ENCODE measurements at places on chromosomes 12 and 14. TPM values are rescaled to one million over a fixed set of nuclear protein-coding genes. Genes with fewer than 3 reads are reported as not detected.

The ESRRB gene
- not detected for total RNA-seq

The AQP6 gene
- not detected for total RNA-seq

The GPR65 gene
- total RNA-seq = 23.6 TPM

The ZFHX2 gene
- 0.75 TPM for total RNA-seq

- DNase-seq = no peak
- peaks cover 57% of the 10 kb centered on the region for H3K27me3 ChIP-seq
- no peak overlapping the region for H3K27ac ChIP-seq
- H3K36me3 ChIP-seq = no peaks in the 10 kb centered on the region
- H3K4me3 ChIP-seq = peak overlapping the region; percentile 81
Measured at GRCh38 chr12:51592034-51592705, 1.1 kb downstream of the SCN8A start.

- H3K36me3 ChIP-seq = no peaks in the 10 kb centered on the region
- H3K27ac ChIP-seq = no peak overlapping the region
- no peaks in the 10 kb centered on the region for H3K4me1 ChIP-seq
Measured at GRCh38 chr12:51932218-51933076, 19.1 kb upstream of the ACVR1B start.

DNA sequence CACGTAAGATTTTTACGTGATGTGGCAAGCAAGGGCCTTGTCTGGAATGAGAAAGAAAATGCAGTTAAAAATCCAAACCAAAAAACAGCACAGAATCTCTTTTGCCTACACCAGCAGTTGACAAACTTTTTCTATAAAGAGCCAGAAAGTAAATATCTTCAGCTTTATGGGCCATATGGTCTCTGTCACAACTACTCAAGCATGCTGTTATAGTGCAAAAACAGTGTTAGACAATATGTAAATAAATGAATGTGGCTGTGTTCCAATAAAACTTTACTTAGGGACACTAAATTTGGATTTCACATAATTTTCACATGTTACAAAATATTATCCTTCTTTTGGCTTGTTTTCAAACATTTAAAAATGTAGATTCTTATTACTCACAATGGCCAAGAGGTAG lies 6.2 kb upstream of the ELK3 start:
- no peaks in the 10 kb centered on the region for H3K27me3 ChIP-seq
- H3K4me3 ChIP-seq = no peak overlapping the region
- DNase-seq = no peak
- H3K27ac ChIP-seq = no peak overlapping the region

GRCh38 chr12:51482929-51483697 lies 58.5 kb downstream of the SLC4A8 start:
- H3K27ac ChIP-seq = peak overlapping the region; percentile 90
- H3K27me3 ChIP-seq = no peaks in the 10 kb centered on the region
- peak overlapping the region; percentile 79 for H3K4me3 ChIP-seq
- peak; percentile 48 for DNase-seq
- H3K4me1 ChIP-seq = peaks cover 32% of the 10 kb centered on the region

DNA sequence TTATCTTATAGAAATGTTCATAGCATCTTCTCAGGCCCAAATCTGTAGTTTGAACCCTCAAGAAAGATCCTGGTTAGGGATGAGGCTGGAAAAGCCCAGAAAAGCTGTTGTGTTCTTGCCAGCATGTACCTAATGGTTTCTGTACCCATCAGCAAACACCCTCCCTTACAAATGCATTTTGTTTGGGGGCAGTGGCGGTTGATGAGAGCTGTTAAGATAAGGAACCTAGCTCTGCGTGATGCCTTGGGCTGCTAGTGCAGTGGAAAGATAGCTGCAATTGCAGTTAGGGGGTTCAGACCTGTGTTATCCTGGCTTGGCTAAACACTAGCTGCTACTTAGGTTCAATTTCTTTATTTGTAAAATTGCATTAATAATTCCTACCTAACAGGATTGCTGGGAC lies 3.6 kb downstream of the TPH2 start:
- no peak for DNase-seq
- peaks cover 52% of the 10 kb centered on the region for H3K27me3 ChIP-seq
- no peak overlapping the region for H3K27ac ChIP-seq
- H3K36me3 ChIP-seq = no peaks in the 10 kb centered on the region
- peaks cover 3% of the 10 kb centered on the region for H3K4me1 ChIP-seq

DNA sequence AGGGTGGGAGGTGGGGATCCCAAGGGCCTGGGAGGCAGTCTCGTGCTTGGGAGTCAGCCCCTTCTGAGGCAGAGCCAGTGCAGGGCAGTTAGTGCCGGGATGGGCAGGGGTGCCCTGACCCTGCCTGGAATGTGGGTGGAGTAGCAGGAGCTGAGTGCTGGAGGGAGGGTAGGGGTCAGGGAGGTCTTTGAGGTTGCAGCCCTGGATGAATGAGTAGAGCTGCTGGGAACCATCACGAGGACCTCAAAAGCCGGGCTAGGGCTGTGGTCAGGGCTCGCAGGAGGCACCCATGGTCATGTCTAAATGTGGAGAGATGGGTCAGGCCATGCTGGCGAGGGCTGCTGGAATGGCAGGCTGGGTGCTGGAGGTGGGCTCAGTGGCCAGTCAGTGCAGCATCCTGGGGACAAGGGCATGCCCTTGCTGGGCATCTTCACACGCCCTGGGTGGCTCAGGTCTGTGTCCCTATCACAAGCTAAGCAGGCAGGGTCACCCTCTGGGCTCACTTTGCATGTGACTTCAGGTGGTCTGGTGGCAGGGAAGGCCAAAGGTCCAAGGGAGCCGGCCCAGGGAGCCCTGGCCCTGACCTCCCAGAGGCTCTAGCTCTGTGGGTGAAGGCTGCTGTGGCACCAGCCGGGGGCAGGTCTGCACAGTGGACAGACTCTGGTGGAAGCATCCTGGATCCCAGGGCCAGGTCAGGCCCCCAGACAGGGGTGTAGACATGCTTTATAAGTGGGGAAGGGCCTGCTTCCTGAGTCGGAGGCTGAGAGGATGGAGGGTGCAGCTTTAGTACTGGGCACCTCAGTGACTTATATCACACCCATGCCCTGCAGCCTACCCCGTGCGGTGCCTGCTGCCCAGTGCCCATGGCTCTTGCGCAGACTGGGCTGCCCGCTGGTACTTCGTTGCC lies 24.5 kb downstream of the PAPLN start:
- no peak for DNase-seq
- no peak overlapping the region for H3K27ac ChIP-seq
- no peaks in the 10 kb centered on the region for H3K36me3 ChIP-seq
- H3K4me3 ChIP-seq = no peak overlapping the region
- H3K27me3 ChIP-seq = peaks cover 2% of the 10 kb centered on the region

DNA sequence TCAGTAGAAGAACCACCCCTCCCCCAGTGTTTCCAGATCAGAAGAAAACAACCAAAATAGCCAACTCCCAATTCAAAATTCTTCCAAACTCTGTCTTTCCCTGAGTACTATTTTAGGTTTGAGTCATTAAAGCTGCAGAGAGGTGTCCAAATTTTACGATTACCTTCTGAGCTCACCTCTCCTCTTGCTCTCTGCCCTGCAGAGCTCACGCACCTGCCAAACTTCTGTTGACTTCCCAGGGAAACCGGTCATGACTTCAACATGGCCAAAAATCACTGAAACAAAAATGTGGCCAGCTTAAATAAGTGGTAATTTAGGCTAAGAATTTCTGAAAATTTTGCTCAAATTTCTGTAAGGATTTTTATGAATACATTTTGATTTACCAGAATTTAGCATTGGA lies 70.9 kb upstream of the OTX2 start:
- no peak overlapping the region for H3K4me3 ChIP-seq
- peaks cover 1% of the 10 kb centered on the region for H3K27me3 ChIP-seq
- H3K36me3 ChIP-seq = no peaks in the 10 kb centered on the region
- DNase-seq = no peak

DNA sequence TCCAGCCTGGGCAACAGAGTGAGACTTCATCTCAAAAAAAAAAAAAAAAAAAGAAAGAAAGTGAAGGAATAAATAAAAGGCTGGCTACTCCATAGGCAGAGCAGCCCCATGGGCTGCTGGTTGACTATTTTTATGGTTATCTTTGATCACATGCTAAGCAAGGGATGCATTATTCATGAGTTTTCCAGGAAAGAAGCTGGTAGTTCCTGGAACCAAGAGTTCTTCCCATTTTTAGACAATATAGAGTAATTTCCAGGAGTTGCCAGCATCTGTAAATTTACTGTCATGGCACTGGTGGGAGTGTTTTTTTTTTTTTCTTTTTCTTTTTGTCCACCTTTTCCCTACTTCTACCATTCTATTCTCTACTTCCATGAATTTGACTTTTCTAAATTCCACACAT lies 24.2 kb downstream of the FGD4 start:
- peaks cover 5% of the 10 kb centered on the region for H3K27me3 ChIP-seq
- H3K36me3 ChIP-seq = peaks cover 4% of the 10 kb centered on the region
- no peak overlapping the region for H3K4me3 ChIP-seq
- no peaks in the 10 kb centered on the region for H3K4me1 ChIP-seq

GRCh38 chr14:104664588-104664987 lies 24.8 kb upstream of the INF2 start:
- peaks cover 30% of the 10 kb centered on the region for H3K27me3 ChIP-seq
- no peak for DNase-seq
- no peak overlapping the region for H3K4me3 ChIP-seq
- H3K27ac ChIP-seq = no peak overlapping the region
- H3K36me3 ChIP-seq = no peaks in the 10 kb centered on the region

All from activated naive CD8-positive, alpha-beta T cell treated with anti-CD3 and anti-CD28 coated beads, Interleukin-2, amount 10 ng/mL, durations not matched to agents 7 days and 5 days (primary cell).